NAMALWA (cell line): ENCODE measurements at places on chromosomes 3 and 15.

DNA sequence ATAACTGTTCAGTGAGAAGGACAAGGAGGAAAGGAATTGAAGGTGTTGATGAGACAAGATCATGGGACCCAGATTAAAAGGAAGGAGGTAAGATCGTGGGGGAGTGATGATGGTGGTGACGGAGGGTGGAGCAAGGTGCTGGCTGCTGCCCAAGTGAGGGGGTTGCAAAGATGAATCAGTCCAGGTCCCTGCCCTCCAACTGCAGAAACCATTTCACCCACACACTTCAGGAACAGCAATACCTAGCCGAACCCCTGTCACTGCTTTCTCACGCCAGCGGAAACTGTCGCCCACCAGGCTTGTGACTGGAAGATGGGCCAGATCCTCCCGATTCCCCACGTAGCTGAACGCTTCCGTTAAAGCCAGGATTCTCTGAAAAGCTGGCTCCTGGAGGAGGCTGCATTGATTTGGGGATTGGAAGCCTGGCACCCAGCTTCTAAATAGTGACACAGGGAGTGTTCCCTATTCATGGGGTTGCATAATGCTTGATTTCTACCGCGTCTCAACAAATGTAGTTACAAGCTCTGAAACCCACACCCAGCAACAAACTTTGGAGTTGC lies 3.2 kb upstream of the LSG1 start:
- DNase-seq, result no peak

- DNase-seq, result no peak
These were observed 96.8 kb upstream of the SOX2 start for GRCh38 chr3:181614878-181615277.

- no peak for DNase-seq
These were observed 48.4 kb upstream of the SPPL2A start for GRCh38 chr15:50813865-50814264.

GRCh38 chr3:45978006-45978761 lies 17.4 kb downstream of the FYCO1 start:
- DNase-seq, result no peak

GRCh38 chr15:70722266-70723121 lies 40.9 kb downstream of the UACA start:
- peak; percentile 46 for DNase-seq

- no peak for DNase-seq
These were observed 53.0 kb upstream of the HES1 start for GRCh38 chr3:194082743-194083636.

GRCh38 chr3:67196677-67197076 lies 198.6 kb downstream of the KBTBD8 start:
- no peak for DNase-seq

DNA sequence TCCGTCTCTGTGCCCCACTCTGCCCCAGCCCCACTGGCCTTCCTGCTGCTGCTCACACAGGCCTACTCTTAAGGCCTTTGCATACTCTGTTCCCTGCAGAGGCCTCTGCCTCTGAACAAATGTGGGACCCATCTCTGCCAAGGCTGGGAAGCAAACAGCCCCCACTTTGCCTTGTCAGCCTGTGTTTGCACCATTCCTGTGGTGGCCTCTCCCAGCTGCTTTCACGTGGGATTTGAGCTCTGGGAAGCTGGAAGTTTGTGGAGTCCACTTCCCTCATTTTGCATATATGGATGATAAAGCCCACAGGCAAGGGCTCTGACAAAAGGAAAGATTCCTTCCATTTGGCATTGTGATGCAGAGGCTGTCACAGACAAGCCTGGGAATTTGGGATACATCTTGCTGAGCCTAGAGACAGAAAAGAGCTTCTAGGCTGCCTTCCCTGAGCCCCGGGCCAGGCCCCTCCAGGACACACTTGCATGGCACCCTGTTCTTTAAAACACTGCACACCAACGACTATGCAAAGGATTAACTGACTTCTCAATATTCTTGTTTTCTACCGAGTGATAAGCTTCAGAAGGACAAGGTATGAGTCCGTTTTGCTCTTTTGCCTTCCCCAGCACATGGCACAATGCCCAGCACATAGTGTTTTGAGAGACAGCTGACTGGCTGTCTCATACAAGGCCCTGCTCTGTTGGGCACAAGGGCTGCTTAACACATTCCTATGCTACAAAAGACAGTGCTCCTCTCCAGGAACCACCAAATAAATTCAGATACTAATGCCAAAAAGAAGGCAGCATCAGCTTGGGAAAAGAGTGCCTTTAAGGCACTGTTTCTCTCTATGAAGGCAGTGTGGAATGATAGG lies 120.7 kb upstream of the TOPAZ1 start:
- no peak for DNase-seq

GRCh38 chr15:66619152-66619903 lies 53.5 kb upstream of the LCTL start:
- DNase-seq, result peak; percentile 62

GRCh38 chr3:33433843-33434242 lies 6.4 kb downstream of the UBP1 start:
- DNase-seq, result no peak

GRCh38 chr3:192772240-192772894 lies 45.0 kb upstream of the FGF12 start:
- no peak for DNase-seq

- no peak for DNase-seq
These were observed 1050.2 kb downstream of the AGBL1 start for GRCh38 chr15:87129916-87130315.

DNA sequence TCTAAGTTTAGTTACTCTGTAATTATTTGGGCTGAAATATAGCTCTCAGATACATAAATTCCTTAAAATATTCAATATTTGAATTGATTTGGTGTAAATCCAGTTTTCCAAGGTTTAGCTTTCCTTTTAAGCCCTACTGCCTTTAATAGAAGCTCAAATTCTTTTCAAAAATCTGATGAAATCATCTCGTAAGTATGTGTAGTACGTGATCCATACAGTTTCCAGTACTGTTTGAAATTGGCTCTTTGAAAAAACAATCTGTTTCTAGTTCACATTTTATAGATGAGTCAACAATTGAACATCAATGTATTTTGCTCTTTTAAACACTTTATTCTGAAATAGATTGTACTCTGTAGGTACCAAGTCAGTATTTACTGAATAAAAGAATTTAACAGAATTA lies 84.2 kb downstream of the LRRC49 start:
- DNase-seq, result no peak

- no peak for DNase-seq
These were observed 312.9 kb downstream of the ZBBX start for GRCh38 chr3:167066977-167067786.

- DNase-seq, result no peak
These were observed 403.9 kb downstream of the MECOM start for GRCh38 chr3:169259661-169260060.

DNA sequence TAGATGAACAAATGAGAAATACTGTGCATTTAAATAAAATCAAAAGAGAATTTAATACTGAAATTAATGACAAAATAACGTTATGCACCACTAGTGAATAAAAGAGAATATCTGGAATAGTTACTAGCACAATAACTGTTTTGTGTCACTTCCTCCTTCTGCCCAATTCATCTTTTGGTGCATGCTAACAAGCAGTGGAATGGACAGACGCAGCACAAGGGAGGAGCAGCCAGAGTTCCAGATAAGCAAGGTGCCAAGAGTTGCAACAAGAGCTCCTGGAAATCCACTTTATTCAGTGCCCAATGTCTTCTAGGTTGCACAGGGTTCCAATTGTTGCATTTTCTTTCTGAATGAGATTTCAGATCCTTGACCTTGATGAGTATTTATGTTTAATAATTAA lies 66.5 kb upstream of the PLXND1 start:
- no peak for DNase-seq

- DNase-seq, result no peak
These were observed 54.2 kb downstream of the PHLDB2 start for GRCh38 chr3:111913163-111913763.

DNA sequence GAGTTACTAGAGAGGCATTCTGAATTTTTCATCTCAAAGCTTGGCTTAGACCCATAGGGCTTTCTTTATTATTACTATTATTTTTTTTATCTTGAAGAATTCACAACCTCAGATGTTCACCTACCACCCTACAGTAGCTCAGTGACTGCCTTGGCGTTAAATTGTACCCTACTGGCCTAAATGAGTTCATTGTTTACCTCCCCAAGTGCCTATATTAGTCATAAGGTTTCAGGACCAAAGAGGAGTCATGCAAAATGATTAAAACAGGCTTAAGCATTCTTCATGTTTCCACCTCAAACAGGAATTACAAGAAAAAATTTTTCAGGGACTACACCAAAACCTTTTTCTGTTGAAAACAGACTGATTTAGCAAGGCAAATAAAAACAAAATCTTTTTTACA lies 751.5 kb downstream of the SQOR start:
- no peak for DNase-seq

DNA sequence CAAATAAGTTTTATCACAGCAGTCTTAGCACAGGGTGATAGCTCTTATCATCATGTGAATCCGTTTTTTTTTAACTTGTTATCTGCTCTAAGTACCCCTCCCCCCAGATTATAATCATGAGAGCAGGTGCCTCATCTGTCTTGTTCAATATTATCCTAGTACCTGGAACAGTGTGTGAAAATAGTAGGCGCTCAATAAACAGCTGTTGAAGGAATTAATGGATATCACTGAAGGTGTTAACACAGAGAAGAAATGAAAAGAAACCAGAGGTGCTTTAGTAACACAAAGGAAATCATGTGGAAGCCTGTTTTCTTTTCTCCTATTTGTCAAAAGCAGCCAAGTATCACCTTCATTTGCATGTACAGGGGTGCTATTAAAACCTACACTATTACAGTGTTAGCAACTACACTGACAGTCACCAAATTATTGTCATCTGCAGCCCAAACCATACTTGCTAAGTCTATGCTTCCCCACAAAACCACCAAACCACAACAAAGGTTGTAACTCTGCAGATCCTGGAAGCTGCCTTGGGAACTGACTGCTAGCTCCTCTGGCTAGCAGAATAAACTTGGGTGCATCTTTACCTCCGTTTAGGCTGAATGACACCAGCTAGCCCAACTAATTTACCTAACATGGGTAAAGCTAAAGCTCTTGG lies 2.9 kb downstream of the XPC start:
- DNase-seq, result peak; percentile 55
